ENCODE measurements at places on chromosomes 5 and 9.

DNA sequence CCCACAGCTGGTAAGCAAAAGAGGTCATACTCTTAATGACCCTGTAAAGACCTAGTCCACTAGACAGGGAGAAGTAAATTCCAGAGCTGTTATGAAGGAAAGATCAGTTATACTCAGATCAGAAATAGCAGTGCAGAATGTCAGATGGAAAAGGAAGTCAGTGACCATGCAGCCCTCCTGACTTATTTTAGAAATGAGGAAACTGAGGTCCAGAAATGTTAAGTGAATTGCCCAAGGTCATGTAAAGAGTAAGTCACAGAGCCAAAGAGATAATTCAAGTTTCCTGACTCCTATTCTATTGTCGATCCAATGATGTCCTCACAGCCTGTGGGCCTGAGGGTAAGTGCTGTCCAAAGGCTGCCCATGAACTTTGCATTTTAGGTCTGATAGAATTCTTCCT, 214.9 kb upstream of the IL12B start:
- DNase-seq: no peak

DNA sequence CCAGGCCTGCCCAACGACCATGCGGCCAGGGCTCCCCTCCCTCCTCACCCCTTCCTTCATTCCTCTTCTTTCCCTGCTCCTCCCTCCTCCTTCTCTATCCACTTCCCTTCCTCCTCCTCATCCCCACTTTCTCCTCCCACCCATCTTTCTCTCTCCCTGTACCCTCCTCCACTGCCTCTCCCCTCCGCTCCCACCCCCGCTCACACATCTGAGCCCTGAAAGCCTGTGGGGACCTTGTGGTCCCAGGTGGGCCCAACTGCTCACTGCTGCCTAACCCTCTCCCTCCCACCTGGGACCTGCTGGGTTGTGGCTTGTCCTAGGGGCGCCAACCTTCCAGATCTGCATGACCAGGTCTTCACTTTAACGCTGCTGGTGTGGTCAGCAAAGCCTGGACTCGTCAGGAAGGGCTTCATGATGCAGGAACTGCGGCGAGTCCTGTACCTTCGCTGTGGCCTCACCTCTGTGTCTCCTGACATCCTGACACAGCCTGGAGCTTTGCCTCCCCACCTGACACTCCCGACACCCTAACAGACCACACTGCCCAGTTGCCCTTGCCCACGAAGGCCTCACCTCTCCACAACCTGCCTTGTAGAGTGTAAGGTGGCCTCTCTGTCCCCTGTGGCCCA, 34.6 kb downstream of the C5orf15 start:
- DNase-seq: no peak

DNA sequence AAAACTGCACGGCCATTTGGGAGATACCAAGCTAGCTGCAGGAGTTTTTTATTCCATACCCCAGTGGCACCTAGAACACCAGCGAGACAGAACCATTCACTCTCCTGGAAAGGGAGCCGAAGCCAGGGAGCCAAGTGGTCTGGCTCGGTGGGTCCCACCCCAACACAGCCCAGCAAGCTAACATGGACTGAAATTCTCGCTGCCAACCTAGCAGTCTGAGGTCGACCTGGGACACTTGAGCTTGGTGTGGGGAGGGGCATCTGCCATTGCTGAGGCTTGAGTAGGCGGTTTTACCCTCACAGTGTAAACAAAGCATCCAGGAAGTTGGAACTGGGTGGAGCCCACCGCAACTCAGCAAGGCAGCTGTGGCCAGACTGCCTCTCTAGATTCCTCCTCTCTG, 108.9 kb upstream of the CHD1 start:
- DNase-seq: no peak

DNA sequence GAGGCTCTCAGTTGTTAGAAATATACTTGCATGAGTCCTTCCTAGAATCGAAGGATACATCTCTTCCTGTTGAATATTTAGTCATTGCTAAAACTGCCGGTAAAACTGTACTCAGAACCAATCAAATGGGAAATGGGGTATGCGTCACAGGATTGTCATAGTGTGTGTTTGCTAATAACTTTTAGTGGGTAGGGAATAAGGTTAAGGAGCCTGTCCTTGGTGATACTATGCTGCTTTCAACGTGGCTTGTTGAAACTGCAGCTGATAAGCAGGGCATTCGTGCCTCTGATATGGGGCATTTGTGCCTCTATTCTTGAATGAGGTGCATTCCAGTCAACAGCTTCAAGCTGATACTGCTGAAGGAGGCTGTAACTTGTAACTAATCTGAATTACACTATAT, 26.6 kb downstream of the HABP4 start:
- no peak for DNase-seq

DNA sequence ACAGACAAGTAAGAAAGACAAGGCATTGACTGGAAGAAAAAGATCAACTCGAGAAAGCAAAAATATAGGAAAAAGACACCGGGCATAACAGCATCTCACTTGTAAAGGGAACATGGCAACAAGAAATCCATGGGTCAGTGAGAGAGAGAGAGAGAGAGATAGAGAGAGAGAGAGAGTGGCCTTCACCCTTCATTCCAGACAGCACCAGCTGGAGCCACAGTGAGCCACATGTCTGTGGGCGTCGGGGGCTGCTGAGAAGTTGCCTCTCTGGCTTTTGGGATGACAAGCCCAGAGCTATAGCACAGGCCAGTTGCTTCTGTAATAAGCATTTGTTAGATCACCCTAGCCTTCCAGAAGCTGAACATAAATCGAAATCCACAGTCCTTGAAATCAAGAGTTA, 20.3 kb upstream of the ENC1 start:
- no peak for DNase-seq

DNA sequence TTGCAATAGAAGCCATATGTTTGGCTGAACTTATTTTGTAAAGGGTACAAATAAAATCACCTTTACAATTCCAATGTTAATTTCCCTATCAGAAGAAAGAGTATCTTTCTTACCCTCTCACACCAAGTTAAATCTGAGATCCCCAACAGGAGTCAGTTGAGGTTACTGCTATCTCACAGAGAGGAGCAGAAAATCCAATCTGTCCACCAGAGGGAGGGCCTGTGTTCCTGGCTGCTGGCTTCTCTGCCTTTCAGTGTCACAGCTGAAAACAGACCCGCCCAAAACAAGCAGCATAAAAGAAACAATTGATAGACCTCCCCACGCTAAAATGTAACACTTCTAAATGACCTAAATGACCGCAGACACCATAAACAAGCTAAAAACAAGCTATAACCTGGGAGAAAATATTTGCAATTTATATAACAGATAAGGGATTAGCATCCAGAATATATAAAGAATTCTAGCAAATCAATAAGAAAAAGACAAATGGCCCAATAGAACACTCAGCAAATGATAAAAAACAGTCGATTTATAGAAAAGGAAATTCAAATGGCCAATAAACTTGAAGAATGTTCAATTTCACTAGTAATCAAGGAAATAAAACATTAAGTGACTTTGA, 24.5 kb upstream of the MVB12B start:
- peak; percentile 65 for DNase-seq

DNA sequence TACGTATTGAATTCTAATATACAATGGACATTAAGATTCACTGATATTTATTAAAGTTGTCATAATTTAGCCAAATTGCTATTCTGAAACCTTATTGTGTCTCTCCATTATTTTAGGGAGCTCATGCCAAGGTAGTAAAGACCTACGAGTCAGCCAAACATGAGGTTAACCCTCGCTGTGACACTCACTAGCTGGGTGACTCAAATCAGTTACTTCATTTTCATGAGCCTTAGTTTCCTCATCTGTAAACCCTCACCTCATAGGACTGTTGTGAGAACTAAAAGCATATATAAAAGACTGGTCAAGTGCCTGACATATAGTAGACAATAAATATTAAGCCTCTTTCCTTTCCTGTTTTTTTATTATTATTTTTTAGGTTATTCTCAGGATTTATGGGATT, 44.0 kb upstream of the PCA3 start:
- DNase-seq: no peak

- DNase-seq: no peak
Observed at GRCh38 chr9:125604196-125604595, 102.8 kb downstream of the MAPKAP1 start.

GRCh38 chr5:179371681-179372680, 26.7 kb upstream of the ADAMTS2 start:
- DNase-seq: no peak

- DNase-seq: no peak
Observed at GRCh38 chr5:174618589-174618988, 105.8 kb upstream of the MSX2 start.

DNA sequence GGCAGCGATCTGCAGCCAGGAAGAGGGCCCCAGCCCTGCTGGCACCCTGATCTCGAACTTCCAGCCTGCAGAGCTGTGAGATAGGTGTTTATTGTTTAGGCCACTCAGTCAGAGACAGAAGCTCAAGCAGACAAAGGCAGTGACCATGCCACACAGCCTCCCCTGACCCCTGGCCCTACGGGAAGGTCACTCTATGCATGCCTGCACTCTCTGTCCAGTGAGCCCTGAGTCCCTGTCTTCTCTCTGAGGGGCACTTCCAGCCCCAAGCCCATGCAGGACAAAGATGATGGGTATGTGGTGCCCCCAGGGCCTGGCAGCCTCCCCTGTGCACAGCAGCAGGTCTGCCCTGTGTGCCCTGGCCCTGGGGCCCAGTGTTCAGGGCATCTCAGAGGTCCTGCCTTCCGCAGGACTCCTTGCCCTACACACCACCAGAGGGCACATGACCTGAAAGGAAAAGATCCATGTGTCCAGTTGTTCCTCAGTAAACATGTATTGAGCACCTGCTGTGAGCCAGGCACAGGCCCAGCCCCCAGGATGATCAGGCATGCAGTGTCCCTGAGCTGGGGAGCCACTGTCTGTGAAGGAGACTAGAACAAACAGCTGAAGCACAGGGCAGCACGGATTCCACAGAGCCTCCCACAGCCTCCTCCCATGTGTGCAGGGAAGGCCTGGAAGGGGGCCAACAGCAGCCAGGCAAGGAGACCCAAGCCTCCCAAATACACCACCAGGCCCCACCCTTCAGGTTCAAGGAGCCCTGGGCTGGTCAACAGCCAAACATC, 109.3 kb downstream of the ATPSCKMT start:
- peak; percentile 13 for DNase-seq

- no peak for DNase-seq
Observed at GRCh38 chr5:141585594-141585993, 33.2 kb downstream of the DIAPH1 start.

GRCh38 chr5:177607452-177608192, 7.7 kb downstream of the B4GALT7 start:
- DNase-seq: no peak

DNA sequence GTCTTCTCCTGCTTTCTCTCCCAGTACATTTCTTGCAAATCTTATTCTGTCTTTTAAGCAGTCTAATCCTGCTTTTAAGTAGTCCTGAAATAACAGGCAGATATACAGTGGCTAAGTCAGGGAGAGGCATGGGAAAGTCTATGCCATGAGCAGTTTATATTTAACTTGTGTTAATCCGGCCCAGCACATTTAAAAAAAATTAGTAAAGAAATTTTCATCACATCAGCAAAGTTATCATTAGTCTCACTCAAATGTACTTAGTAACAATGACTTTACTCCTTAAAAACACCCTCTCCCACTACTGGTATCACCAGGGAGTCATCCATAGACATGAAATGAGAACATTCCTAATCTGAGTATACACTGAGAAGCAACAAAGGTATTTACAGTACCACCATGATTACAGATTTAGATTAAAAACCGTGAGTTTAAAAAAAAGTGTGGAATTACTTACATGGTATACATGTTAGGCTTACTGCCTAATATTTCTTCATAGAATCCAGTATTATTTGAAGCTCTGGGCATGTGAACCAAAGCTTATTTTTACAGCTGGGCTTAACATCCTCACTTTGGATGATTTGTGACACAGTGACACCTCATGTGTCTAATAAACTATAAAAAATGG, 75.9 kb upstream of the DAB2 start:
- DNase-seq: no peak

DNA sequence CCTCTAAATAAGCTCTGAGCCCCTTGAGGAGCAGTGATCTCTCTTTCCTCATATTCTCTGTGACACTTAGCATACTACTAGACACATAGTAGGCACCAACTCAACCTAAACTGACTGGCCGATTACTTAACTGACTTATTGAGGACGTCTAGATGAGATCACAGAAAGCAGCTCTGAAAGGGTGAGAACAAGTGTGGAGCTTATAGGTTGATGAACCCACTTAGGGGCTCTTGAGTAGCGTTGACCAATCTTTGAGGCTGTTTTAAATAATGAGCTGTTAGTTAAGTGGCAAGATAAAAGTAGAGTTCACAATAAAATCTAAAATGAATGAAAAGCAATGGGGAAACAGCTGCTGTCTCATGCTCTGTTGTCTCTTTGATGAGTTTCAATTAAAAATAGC, 124.7 kb upstream of the TNPO1 start:
- DNase-seq: no peak

- no peak for DNase-seq
Observed at GRCh38 chr9:114988962-114989599, 58.7 kb upstream of the TNFSF8 start.

DNA sequence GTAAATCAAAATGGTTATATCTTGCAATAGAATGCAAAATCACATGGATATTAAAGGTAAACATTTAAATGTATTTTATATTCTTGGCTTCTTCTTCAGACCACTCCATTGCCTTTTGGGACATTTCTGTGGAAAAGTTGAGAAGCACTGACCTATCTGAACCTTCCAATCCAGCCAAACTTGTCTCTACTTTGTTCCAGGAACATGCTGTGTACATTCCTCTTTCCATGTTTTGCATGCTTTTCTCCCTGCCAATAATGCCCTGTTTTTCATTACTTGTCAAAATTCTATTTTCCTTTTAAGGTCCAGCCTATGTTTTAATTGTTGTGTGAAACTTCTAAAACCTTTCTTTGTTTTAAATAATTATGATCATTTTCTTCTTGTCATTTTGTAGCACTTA, 28.3 kb downstream of the JAK2 start:
- DNase-seq: no peak

- DNase-seq: no peak
Observed at GRCh38 chr9:91053824-91054223, 252.2 kb downstream of the SYK start.

DNA sequence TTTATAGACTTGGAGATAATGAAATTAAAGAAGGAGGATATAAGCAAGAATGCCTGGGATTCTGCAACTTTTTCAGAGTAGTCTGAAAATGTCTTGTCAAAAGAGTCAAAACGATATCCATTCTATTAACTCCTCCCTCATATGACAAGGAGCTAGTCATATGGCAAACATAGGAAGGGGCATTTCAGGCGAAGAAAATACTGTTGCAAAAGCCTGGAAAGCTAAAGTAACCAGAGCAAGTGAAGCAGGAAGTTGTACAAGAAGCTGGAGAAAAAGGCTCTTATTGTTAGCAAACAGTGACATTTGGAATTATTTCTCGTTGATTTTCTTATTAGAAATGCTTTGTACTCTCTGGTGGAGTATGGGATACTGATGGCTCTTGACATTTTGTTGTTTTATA, 94.0 kb upstream of the PTPRD start:
- no peak for DNase-seq

- no peak for DNase-seq
Observed at GRCh38 chr5:177008716-177009115, 2.1 kb upstream of the UIMC1 start.

All from HCT116 (cell line).